ENCODE measurements at places on chromosomes 2 and 18. TPM values are rescaled to one million over a fixed set of nuclear protein-coding genes. Genes with fewer than 3 reads are reported as not detected.

GRCh38 chr18:23825978-23826405 lies 136.7 kb downstream of the LAMA3 start:
- DNase-seq, result peak; percentile 73

- no peak for DNase-seq
Observed at GRCh38 chr18:44838971-44839666, 158.4 kb downstream of the SETBP1 start.

- no peak for DNase-seq
Observed at GRCh38 chr2:105255979-105256378, 14.4 kb downstream of the GPR45 start.

Gene MC2R
- not detected for total RNA-seq

DNA sequence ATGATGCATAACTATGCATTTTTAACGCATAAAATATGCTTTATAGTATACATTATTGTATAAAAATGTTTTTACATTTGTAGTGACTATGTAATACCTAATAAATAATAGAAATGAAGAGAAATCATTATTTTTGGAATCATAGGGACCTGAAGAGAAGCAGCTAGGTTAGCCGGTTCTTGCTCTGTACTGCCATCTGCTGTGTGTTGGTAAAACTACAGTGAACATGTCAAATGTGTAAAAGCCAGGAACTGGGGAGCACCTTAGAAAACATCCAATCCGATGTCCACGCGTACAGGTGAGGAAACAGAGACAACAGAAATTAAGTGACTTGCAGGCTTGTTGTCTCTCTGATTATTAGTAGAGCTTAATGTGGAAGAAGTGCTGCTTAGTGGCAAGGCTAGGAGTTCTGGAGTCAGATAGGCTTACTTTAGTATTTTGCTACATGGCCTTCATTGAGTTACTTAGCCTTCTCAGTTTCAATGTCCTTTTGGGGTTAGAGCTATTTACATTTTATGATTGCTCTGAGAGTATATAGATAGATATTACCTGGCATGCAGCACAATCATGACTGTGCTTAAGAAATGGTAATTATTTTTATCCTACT lies 386.5 kb downstream of the DLGAP1 start:
- DNase-seq, result peak; percentile 26

DNA sequence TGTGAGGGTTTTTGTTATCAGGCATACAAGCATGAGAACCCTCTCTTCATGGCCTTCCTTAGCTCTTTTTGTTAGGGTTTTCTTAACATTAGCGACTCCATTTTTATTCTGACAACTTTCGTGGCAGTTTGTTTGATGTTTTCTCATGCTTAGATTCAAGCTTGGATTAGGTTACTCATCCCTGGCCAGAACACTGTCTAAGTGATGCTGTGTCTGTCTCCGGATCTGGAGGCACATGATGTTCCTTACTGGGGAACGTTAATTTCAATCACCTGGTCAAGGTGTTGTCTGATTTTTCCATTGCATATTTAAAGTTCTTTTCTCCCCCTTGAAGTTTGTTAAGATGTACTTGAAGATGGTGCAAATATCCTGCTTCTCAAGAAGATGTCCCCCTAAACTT lies 40.7 kb downstream of the DYSF start:
- DNase-seq, result no peak

DNA sequence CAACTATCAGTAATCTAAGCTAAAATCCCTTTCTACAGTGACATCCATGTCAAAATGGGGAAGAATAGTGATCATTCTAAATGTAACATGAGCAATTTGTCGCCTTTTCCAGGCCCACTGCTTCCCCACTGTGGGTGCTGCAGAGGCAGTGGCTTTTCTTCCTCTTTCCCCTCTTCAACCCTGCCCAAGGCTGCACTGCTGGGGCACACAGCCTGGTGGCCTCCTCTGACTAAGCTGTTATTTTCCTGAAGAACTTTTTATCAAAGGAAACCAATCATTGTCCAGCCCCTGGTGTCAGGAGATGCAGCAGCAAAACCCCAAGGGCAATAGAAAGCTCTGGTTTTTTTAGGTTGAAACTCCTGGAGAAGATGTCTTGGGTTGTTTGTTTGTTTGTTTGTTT lies 117.6 kb upstream of the KLF7 start:
- DNase-seq, result no peak

GRCh38 chr2:98419544-98419943 lies 25.1 kb upstream of the INPP4A start:
- DNase-seq, result no peak

GRCh38 chr2:10449838-10450691 lies 1.9 kb upstream of the ODC1 start:
- no peak for DNase-seq
